ENCODE measurements at places on chromosomes 2 and 18. TPM values are rescaled to one million over a fixed set of nuclear protein-coding genes. Genes with fewer than 3 reads are reported as not detected.
A peak's percentile ranks its signal among the peaks of the same experiment; 100 is the strongest.

PRLH gene
- not detected for total RNA-seq

ABHD1 gene
- total RNA-seq = not detected

DNA sequence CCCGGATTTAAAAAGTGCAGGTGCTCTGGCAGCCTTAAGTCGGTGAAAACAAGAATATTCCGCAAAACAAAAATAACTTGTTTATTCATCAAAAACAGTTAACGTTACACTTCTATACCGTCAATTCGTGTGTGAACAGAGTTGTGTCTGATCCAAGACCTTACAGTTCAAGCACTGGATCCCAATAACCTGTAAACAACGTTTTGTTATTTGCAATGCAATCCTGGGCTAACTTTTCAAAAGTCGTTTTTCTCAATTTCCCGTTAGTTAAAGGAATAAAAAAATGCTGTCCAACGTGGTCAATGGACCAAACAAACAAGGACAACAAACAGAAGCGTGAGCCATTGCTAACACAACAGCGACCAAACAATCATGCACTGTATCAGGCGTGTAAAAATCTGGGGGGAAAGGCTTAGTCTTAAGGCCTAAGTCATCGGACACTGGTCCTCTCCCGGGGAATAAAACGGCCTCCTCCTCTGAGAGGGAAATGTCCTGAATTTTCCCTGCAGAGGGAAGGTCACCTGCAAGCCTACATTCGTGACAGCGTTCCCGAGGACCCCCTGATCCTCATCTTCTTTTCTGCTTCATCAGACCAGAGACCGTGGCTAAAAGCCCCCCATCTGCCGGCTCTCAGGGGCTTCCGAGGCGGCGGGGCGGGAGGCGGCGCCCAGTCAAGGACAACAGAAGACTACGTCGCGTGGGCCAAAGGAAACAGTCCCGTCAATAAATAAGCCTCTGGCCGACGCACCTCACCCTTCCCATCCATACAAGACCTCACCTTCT lies 490 bp downstream of the NDUFS1 start:
- H3K36me3 ChIP-seq = peaks cover 15% of the 10 kb centered on the region
- peak overlapping the region; percentile 74 for H3K4me3 ChIP-seq
- H3K4me1 ChIP-seq = peaks cover 57% of the 10 kb centered on the region
- peak overlapping the region; percentile 96 for H3K27ac ChIP-seq
- H3K27me3 ChIP-seq = no peaks in the 10 kb centered on the region

GRCh38 chr2:40480596-40480995 lies 28.7 kb upstream of the SLC8A1 start:
- H3K27me3 ChIP-seq = no peaks in the 10 kb centered on the region
- H3K4me3 ChIP-seq = no peak overlapping the region
- no peak overlapping the region for H3K27ac ChIP-seq
- H3K36me3 ChIP-seq = no peaks in the 10 kb centered on the region
- no peak for DNase-seq

DNA sequence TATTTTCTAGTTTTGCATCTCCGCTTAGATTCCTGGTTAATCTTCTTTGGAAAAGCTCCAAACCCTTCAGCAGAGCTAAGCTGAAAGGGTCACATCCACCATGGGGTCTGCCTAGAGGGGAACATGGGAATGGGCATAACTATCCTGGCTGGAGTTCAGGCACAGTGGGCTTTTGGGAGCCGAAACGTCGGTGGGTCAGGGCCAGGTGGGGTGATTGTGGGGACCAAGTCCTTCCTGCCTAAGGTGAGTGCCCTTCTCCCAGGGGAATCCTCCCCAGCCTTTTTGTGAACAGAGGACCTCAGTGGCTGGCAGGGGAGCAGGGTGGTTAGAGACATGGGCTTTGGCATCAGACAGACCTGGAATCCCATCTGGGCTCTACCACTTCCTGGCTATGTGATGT lies 60.3 kb downstream of the CELF4 start:
- no peaks in the 10 kb centered on the region for H3K27me3 ChIP-seq
- no peaks in the 10 kb centered on the region for H3K36me3 ChIP-seq
- no peaks in the 10 kb centered on the region for H3K4me1 ChIP-seq
- H3K4me3 ChIP-seq = no peak overlapping the region
- no peak overlapping the region for H3K27ac ChIP-seq

DNA sequence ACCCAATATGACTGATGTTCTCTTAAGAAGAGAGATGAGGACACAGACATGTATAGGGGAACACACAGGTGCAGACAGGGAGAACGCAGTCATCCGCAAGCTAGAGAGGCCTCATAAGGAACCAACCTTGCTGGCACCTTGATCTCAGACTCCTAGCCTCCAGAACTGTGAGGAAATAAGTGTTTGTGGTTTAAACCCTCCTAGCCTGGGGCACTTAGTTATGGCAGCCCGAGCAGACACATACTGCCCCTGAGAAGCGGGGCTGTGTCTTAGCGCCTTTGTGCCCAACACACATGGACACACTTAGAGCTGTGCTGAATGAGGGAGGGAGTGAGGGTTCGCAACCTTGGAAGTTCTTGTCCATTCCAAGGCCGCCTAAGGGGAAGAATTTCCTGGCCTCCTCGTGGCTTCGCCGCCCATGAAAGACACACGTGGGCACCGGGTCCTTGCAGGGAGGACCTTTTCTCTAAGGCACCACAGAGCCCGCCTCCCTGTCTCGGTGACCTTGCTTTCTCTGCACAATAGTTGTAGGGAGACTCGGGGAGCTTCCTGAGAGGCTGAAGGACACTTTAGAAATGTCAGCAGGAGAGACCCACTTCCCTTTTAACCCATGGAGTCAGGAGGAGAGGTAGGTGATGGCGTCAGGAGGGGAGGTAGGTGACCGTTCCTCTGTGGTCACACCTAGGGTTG lies 224.5 kb upstream of the HDAC4 start:
- H3K36me3 ChIP-seq = no peaks in the 10 kb centered on the region
- H3K27me3 ChIP-seq = no peaks in the 10 kb centered on the region
- H3K27ac ChIP-seq = no peak overlapping the region
